ENCODE measurements at places on chromosomes 2 and 18. TPM values are rescaled to one million over a fixed set of nuclear protein-coding genes. Genes with fewer than 3 reads are reported as not detected.

Gene TRIM43
- total RNA-seq: not detected

Gene DSG4
- not detected for total RNA-seq

Gene SAG
- not detected for total RNA-seq

Gene NT5C1B
- not detected for total RNA-seq

Gene MALL
- 2.6 TPM for total RNA-seq

Gene PLGLB1
- total RNA-seq: 1.8 TPM

Gene RAB17
- total RNA-seq: 0.28 TPM

Gene PAX8
- 0.14 TPM for total RNA-seq
